HFFc6 (cell line): ENCODE measurements at places on chromosomes 5 and 9. TPM values are rescaled to one million over a fixed set of nuclear protein-coding genes. Genes with fewer than 3 reads are reported as not detected.

DNA sequence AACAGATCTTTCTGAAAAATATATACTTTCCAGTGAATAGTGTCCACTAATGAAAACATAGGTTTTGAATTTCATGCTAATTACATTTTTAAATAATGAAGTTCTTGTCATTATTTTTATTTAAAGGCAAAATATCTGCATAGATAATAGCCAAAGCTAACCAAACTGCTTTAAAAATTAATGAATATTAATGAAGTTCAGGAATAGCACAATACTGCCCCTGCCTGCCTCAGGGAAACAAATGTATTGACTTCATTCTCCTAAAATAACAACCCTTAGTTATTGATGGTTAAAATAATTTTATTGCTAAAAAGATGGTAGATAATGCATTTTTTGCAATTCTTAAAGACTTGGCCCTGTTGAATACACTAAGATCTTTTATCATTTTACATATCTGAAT lies 103.6 kb upstream of the SSBP2 start:
- no peak for DNase-seq

DNA sequence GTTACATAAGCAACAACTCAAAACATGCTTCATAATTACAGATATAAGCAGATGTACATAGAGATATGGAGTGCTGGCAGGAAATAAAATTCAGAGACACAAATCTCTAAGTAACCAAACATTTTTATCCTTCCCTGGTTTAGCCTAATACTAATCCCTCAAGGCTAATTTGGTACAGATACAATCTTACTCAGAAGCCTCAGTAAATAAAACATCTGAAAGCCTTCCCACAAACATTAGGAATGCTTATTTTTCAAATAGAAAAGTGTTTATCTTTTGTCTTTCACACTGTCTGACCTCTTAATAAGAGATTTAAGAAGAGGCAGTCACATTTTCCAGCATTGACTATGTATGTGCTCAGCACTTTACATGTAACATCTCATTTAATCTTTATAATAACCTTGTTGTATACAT lies 399.4 kb downstream of the ARRDC3 start:
- no peak for DNase-seq

DNA sequence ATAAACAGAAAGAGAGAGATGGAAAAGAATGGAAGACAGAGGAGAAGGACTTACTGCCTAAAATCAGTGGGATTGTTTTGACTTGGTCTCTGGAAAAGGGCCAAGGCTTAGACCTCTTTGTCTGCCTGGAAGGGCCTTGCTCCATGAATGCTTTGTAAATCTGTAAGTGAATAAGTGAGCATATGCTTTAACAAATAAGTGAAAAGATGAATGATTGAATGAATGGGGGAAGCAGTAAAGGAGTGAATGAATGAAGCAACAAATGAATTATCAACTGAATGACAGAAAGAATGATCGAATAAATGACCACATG lies 5.5 kb downstream of the KCNIP1 start:
- no peak for DNase-seq

Gene C9orf50
- total RNA-seq: 0.50 TPM in 1 of 3 replicates, not detected in the others

GRCh38 chr5:61048534-61048933 lies 103.5 kb downstream of the NDUFAF2 start:
- peak; percentile 83 for DNase-seq

Gene GADD45G
- total RNA-seq: 0.23 to 0.24 TPM in 2 of 3 replicates, not detected in the other

DNA sequence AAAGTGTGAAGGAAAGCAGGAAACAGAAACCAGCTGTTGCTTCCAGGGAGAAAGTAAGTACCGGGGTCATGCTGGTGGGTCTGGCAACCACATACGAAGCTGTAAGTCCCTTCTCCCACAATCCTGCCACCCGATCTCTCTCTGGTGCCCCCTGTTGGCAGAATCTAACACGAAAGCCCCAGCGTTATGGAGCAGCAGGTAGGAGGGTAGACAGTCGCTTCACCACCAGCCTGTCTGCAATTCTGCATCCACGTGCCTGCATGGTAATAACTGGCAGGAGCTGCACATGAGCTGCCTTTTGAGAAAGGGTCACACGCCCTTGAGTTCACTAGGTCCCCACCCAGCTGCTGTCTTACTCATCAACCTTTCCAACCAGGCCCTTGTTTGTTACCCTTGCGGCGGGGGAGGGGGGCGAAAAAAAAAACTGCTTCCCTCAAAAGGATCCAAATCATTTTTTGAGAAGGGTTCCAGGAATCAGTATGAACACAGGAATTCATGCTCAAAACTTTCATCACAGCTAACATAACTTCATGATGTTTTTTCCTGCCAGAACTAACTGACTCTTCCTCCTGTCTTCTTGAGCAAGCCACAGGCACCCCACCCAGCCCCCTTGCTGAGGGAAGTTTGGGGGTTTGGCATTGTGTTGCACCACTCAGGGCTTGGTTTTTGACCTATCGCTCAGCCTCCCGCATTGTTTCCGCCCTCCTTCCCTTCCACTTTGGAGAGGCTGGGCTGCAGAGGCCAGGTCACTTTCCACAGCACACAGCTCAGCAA lies 19.6 kb upstream of the TMEM252 start:
- no peak for DNase-seq

Gene SLC36A2
- not detected in 3 replicates for total RNA-seq

DNA sequence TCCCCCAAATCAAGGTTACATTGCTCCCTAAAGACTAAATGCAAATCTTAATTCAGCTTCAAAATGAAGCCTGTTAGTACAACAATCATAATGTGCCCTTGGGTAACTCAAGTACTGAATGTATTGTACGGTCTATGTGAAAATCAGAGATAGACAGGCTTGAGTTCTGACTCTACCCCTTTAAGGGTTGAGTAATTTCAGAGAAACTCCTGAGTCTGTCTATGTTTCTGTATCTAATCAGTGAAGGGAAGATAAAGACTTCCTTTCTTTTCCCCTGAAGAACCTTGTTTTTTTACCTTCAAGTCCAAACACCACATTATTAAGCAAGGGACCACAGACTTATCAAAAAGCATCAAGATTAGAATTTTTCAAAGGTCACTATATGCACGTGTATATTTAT lies 108.2 kb downstream of the MPDZ start:
- no peak for DNase-seq

DNA sequence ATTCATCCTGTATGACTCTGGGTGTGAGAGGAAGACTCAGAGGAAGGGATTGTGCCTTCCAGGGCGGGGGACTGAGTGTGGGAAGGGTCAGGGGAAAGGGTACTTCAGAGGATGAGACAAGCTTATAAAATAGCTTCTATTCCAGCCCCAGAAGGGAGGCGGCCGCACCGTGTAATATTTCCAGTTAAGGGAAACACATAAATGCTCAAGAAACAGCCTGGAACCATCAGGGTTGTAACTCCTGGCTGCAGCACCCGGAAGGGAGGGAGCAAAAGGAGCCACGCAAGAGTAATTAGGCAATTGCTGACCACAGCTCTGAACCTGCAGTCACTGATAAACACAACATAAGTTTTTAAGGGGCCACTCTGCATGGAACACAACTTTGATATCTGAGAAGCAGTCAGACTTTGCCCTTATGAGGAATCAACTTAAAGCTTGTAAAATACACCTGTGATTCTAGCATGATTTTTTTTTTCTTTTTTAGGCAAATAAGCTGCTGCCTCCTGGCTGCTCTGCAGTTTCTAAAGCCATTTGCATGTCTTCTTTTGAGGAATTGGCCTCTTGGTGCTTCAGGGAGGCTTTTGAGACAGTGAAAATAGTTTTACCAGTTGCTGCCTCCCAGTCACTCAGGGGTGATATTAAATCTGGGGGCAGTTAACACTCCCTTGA lies 382.7 kb downstream of the ENC1 start:
- DNase-seq: no peak

GRCh38 chr5:97929383-97929782 lies 746.3 kb upstream of the RIOK2 start:
- peak; percentile 25 for DNase-seq

DNA sequence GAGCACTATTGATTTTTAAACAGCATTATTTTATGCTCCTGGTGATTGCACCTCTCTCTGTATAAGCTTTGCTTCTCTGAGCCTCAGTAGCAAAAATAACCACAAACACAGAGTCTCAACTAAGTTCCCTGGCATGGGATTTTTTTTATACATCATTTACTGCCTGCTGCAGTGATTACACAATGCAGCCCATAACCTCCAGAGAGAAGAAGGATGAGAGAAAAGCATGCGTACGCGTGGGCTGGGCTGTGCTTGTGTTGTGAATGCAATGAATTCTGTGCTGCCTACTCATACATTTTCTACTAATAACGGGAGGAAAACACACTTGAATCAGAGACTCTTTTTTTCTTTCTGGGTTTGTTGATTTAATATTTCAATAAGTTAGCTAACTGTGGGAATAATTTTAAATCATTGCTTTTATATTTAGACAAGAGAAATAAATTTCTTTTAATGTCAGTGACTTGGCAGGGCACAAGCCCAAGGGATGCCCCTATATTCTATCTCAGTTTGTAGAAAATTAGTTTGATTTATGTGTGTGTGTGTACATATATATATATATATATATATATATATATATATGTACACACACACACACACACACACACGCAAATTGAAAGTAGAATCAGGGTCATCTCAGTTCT lies 351.5 kb downstream of the MED10 start:
- no peak for DNase-seq

DNA sequence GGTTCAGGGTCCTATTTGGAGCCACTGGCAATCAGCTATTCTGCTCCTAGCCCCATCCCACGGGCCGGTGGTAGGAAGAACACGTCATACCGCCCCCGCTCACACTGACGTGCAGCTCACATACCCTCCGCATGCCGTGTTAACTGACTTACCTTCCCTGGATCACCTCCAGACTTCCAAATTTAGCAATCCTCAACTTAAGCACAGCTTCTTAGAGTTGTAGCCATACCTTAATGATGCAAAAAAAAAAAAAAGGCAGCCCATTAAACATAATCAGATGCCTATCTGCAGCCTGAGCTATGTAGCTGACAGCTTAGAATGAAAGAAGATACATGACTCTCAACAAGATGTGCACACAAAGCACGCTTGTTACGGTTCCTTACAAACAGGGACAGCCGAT lies 93.0 kb downstream of the IRX2 start:
- no peak for DNase-seq

Gene SRA1
- 52.2 to 66.5 TPM (median 60.1 TPM) in 3 replicates for total RNA-seq

Gene CSF1R
- total RNA-seq: 0.26 to 0.87 TPM (median 0.39 TPM) in 3 replicates

- no peak for DNase-seq
These were observed 283.6 kb downstream of the ELAVL2 start for GRCh38 chr9:23542438-23542837.

GRCh38 chr5:18799482-18800128 lies 1165.3 kb downstream of the TAF11L14 start:
- DNase-seq: no peak

Gene CSF2
- not detected in 2 replicates for total RNA-seq

Gene TLX3
- not detected in 3 replicates for total RNA-seq

DNA sequence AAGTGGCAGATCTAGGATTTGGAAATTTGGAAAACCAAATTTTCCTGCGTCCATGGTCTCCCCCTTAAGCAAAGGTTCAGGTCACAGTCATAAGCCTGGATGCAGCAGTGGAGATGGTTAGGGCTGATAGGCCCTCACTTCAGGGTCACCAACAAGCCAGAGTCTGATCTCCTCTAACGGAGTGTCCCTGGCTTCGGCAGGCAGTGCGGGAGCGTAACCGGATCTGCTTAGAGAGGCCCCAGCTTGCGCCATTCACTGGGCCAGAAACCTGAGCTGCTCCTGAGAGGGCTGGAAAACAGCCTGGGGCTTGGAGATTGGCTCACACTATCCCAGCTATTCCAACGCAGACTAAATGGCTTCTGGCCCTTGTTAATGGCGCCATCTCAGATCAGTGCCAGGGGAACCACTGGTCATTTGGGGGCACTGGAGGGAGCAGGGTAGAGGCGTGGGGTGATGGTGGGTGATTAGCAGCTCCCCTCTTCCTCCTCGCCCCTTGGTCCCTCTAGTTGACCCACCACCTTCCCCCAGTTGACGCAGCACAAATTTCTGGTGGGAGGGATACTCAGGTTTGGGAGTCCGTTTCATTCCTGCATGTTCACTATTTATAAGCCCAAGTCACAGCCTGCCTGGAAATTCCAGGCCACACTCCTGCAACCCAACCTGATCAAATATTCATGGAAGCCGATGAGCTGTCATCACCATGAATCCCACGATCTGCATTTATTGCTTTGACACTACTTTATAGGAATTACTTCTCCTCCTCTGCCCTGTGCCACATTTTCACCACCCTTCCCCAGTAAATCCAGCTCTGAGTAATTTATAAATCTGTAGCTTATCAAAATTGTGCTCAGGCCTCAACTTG lies 134.6 kb upstream of the CPEB4 start:
- no peak for DNase-seq

- no peak for DNase-seq
These were observed 8.9 kb downstream of the WDR5 start for GRCh38 chr9:134144801-134145200.

- DNase-seq: no peak
These were observed 75.0 kb upstream of the FCN1 start for GRCh38 chr9:134992755-134993124.

DNA sequence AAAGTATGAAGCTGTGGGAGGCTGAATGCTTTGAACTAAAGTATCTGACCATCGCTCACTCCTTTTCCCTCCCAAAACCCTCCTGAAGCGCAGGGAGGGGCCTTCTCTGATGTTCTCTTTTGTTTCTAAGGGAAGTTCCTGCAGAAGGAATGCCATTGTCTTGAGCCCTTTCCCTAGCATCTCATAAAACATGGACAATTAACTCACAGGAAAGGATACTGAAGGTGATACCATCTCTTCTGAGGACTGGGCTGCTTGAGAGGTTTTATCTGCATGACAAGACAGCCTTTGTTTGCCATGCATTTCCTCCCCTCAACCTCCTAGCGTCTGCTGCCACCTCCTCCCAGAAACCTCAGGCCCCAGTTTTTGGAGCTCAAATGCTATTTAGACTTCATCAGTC lies 4.3 kb upstream of the RMND5B start:
- DNase-seq: no peak

DNA sequence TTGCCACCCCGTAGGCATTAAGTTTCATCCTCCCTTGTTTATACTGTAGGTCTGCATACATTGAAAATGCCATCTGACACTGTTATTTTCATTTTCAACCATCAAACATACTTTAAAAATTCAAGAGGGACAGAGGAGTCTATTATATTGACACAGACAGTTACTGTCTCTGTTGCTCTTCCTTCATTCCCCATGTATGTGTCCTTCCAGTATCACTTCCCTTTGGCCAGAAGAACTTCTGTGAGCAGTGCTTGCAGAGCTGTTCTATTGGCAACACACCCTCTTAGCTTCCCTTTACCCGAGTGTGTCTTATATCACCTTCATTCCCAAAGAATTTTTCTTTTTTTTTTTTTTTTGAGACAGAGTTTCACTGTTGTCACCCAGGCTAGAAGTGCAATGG lies 42.8 kb downstream of the RASGEF1C start:
- no peak for DNase-seq

Gene DELE1
- total RNA-seq: 46.3 to 52.6 TPM (median 46.4 TPM) in 3 replicates

GRCh38 chr5:73994963-73995362 lies 369.0 kb downstream of the ARHGEF28 start:
- peak; percentile 18 for DNase-seq

- DNase-seq: no peak
These were observed 39.5 kb downstream of the JAKMIP2 start for GRCh38 chr5:147743012-147743411.

- DNase-seq: no peak
These were observed 284.4 kb downstream of the OSTF1 start for GRCh38 chr9:75372499-75373268.

Gene LCNL1
- not detected in 3 replicates for total RNA-seq
